Activated naive CD8-positive, alpha-beta T cell treated with anti-CD3 and anti-CD28 coated beads, Interleukin-2, amount 50 U/mL, for 16 hours (primary cell): ENCODE measurements at places on chromosomes 1 and 21.

GRCh38 chr1:151728151-151729054, 7.1 kb downstream of the RIIAD1 start:
- DNase-seq: no peak

- DNase-seq: no peak
These were observed 10.9 kb downstream of the ERRFI1 start for GRCh38 chr1:8015036-8015808.

GRCh38 chr1:227900571-227901051, 47.1 kb downstream of the WNT9A start:
- DNase-seq: no peak

- no peak for DNase-seq
These were observed 544.0 kb downstream of the PTBP2 start for GRCh38 chr1:97265630-97266029.

DNA sequence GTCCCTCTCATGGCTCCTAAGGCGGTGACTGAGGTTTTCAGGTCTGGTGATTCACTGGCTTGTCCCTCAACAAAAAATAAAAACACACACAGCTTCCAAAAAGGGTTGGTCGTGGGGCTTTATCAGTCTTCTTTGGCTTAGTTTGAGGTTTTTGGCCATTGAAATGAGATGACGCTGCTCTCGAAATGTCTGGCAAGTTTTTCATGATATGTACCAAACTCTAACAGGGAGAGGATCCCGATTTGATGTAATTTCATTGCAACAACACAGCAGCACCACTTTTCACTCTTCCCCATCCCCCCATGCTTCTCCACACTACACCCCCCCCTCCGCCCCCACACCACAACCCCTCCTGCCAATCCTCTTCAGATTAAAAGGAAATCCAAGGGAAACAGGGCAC, 187.1 kb upstream of the NFIA start:
- DNase-seq: no peak

GRCh38 chr1:73205294-73205973, 923.1 kb upstream of the NEGR1 start:
- DNase-seq: no peak

DNA sequence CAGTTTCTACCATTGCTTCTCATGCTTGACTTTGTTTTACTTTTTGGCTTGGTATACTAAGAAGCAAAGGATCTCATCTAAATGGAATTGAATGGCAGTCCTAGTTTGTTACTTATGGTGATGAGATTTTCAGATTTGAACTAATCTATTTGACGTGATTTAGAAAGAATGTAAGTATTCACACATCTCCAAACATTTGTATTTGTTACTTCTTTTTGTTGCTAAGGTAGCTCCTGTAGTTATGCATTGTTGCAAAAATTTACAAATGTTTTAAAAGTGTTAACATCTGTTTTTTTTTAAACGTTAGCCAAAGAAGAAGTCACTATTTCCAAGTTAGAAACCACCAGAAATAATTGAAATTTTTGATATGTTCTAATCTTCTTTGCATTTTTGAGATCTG, 222.5 kb downstream of the RPS6KC1 start:
- no peak for DNase-seq

- DNase-seq: no peak
These were observed 16.9 kb downstream of the PSMB4 start for GRCh38 chr1:151416231-151416630.

DNA sequence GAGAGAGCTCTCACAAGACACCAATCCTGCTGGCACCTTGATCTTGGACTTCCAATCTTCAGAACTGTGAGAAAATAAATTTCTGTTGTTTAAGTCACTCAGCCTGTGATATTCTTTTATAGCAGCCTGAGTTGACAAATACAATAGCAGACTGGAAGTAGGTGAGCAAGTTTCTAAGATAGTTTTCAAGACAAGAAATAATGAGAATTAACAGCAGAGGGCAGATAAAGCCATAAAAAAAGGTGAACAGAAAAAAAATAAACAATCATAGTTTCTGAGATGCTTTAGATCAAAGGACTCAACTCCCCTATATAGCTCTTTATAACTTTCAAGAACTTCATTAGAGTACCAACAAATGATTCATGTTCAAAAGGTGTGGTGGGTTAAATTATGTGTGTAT, 119.8 kb downstream of the PLPPR5 start:
- DNase-seq: no peak

GRCh38 chr1:100862591-100862990, 32.1 kb downstream of the EXTL2 start:
- no peak for DNase-seq

DNA sequence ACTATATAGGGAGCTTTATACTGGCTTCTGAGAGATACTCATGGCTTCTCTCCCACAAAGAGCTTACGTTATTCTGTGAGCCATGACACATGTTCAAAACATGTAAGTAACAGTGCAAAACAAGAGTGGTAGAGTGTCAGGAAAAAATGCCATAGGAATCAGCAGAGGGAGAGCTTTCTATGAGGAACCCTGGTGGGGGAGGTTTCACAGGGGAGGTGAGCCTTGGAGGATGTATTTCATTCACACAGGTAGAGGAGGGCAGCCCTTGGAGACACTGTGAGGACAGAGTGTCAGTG, 72.7 kb upstream of the LYST start:
- no peak for DNase-seq

GRCh38 chr1:198544265-198544664, 3.8 kb upstream of the ATP6V1G3 start:
- no peak for DNase-seq

DNA sequence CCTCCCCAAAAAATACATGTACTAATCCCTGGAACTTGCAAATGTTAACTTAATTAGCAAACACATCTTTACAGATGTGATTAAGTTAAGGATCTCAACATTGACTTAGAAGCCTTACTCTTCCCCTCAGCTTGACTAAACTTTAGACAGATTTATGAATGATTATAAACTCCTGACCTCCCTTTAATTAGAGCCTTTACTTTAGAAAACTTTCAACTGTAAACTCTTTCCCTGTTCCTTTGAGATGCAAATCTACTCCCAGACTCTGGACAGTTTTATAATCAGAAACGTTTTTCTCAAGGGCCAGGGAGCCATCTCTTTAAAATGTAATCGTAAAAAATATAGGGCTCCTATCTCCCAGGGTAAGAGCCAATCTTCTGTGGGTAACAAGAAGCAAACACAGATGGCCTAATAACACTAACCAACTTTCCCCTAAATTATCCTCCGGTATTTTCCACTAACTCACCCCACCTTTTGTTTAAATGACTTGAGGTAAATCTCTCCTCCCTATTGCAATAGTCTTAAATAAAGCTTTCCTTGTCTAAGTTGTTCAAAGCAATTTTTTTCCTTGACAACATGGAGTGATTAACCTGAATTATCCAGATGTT, 284.1 kb downstream of the BRINP3 start:
- DNase-seq: no peak

- DNase-seq: no peak
These were observed 15.4 kb upstream of the TENT5C start for GRCh38 chr1:117590273-117590925.
